PC-9 (cell line): ENCODE measurements at places on chromosomes 4 and X. TPM values are rescaled to one million over a fixed set of nuclear protein-coding genes. Genes with fewer than 3 reads are reported as not detected.

The DUX4 gene
- total RNA-seq: not detected in 2 replicates

The CT45A3 gene
- not detected in 2 replicates for total RNA-seq

The EMCN gene
- total RNA-seq: not detected in 2 replicates

The VSIG1 gene
- not detected in 2 replicates for total RNA-seq

DNA sequence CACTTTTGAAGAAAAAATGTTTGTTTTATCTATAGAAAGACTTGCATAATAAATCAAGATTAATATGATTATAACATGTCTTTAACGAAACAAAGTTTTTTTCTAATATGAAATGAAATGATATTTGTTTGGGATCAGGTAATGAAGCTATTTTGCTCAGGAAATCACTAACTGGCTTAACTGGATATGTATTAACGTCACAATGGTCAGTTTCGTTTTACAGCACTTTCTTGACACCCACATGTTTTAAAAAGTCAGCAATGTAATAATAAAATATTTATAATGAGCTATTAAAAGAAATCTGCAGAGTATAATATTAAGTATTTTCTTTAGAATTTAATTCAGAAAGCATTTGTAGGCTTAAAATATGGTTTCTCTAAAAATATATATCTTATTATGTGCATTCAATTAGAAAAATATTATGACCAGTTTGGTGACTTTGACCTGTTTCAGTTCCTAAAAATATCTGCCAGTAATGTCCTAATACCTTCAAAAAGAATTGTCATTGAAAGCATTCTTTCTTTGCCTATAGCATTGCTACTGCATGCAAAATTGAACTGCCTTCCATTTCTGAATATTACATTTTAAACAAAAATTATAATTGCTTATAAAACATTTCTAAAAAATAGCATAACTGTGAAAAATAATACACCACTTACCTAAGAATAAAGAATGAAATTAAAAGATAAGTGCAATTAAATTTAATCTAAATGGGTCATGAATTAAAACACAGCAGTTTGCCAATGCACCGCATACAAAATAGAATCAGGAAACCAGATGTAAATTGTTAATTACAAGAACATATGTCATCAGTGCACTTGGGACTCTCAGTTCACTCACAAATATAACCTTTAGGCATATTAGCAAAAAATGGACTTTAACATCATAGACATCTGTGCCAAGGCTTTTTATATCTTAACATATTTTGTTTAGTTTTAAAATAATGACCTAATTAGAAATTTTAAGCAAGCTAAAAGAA is 31.6 kb downstream of the TIGD2 start:
- no peak overlapping the region for H3K27ac ChIP-seq
- no peaks in the 10 kb centered on the region for H3K27me3 ChIP-seq
- no peaks in the 10 kb centered on the region for H3K4me1 ChIP-seq
- DNase-seq: no peak
- no peaks in the 10 kb centered on the region for H3K36me3 ChIP-seq

DNA sequence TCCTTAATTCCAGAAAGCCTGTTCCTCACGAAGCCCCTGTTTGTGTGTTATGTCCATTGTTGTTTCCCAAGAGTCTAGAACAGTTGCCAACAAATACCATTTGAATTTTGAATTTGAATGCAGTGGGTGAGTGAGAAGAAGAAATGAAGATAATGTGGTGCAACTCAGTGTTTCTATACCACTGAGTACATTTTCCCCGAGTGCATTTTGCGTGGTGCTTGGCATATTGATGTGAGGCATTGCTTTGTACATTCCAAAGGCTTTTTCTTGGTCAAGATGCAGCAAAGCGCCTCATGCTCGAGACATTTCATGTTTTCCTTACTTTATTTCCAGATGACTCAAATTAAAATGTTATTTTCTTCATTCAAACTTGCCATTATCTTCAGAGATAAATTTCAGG is 253.1 kb upstream of the RPS6KA3 start:
- no peak overlapping the region for H3K4me3 ChIP-seq
- DNase-seq: no peak
- H3K27me3 ChIP-seq: no peaks in the 10 kb centered on the region
- H3K4me1 ChIP-seq: peaks cover 22% of the 10 kb centered on the region
- H3K27ac ChIP-seq: no peak overlapping the region

- no peak overlapping the region for H3K27ac ChIP-seq
- no peak for DNase-seq
- peaks cover 29% of the 10 kb centered on the region for H3K4me1 ChIP-seq
Measured at GRCh38 chr4:2415881-2416563, 2.4 kb downstream of the ZFYVE28 start.

DNA sequence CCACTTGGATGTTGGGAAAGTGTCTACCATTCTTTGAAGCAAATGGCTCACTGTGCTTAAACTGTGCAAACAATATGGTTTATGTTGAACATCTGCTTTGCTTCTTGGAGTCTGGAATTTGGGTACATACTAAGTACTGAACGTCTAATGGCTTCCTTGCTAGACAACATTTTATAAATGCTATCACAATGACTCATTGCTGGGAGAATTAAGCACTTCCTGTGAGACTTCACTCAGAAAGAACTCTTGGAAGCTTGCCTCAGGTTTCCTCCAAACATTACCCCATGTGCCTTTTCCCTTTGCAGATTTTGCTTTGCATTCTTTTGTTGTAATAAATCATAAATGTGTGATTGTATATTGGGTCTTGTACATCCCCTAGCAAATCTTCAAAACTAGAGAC is 139.7 kb downstream of the PACRGL start:
- H3K27ac ChIP-seq: no peak overlapping the region
- no peaks in the 10 kb centered on the region for H3K27me3 ChIP-seq
- H3K36me3 ChIP-seq: no peaks in the 10 kb centered on the region
- peak; percentile 11 for DNase-seq

- H3K36me3 ChIP-seq: peaks cover 31% of the 10 kb centered on the region
- H3K4me1 ChIP-seq: no peaks in the 10 kb centered on the region
- H3K4me3 ChIP-seq: no peak overlapping the region
- H3K27ac ChIP-seq: no peak overlapping the region
Measured at GRCh38 chrX:131778269-131779218, 234.7 kb downstream of the OR13H1 start.

DNA sequence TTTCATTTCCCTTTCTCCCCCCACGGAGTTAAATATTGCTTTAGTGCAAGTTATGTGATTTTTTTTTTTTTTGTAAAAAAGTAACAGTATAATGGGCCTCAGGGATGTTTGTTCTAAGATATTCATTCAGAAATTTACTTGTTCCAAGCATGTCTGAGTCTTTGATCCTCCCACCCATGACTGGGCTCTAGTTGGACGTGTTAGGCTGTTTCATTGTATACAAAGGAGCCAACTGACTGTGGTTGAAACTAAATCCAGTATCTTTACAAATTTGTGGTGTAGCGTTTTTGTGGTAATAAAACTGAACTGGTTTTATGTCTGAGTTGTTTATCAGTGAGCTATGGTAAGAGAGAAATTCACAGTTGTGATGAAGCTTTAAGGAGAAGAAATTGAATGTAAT is 74.1 kb downstream of the DOCK11 start:
- no peaks in the 10 kb centered on the region for H3K27me3 ChIP-seq
- DNase-seq: no peak
- H3K4me1 ChIP-seq: no peaks in the 10 kb centered on the region
- H3K36me3 ChIP-seq: no peaks in the 10 kb centered on the region

- H3K27ac ChIP-seq: no peak overlapping the region
- DNase-seq: no peak
- H3K27me3 ChIP-seq: no peaks in the 10 kb centered on the region
- no peak overlapping the region for H3K4me3 ChIP-seq
Measured at GRCh38 chr4:99806545-99806944, 10.1 kb upstream of the DAPP1 start.

DNA sequence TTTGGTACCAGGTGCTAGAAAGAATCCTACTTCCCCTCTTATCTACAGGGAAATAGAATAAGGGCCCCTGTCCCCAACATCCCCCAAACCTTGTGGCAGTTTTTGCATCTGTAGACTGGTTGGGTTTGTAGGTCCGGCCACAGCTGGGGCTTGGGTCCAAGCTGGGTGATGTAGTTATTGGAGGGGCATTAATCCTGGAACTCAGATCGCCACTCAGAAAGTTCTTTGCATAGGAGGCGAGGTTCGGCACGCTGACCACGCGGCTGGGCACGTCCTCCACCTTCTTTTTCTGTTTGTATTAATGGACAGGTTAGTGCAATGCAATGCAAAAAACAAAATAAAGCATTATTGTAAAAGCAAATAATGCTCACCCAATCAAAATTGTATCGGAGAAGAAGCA is 19.2 kb downstream of the MED28 start:
- 0 out of 2 replicates have a peak, but pooled peaks cover 4% of the 10 kb centered on the region for H3K36me3 ChIP-seq
- DNase-seq: no peak
- no peaks in the 10 kb centered on the region for H3K4me1 ChIP-seq
- H3K27me3 ChIP-seq: no peaks in the 10 kb centered on the region
- no peak overlapping the region for H3K27ac ChIP-seq

GRCh38 chr4:125624951-125625350 is 310.2 kb downstream of the FAT4 start:
- no peak overlapping the region for H3K27ac ChIP-seq
- no peaks in the 10 kb centered on the region for H3K27me3 ChIP-seq
- H3K4me1 ChIP-seq: no peaks in the 10 kb centered on the region
- H3K4me3 ChIP-seq: no peak overlapping the region

DNA sequence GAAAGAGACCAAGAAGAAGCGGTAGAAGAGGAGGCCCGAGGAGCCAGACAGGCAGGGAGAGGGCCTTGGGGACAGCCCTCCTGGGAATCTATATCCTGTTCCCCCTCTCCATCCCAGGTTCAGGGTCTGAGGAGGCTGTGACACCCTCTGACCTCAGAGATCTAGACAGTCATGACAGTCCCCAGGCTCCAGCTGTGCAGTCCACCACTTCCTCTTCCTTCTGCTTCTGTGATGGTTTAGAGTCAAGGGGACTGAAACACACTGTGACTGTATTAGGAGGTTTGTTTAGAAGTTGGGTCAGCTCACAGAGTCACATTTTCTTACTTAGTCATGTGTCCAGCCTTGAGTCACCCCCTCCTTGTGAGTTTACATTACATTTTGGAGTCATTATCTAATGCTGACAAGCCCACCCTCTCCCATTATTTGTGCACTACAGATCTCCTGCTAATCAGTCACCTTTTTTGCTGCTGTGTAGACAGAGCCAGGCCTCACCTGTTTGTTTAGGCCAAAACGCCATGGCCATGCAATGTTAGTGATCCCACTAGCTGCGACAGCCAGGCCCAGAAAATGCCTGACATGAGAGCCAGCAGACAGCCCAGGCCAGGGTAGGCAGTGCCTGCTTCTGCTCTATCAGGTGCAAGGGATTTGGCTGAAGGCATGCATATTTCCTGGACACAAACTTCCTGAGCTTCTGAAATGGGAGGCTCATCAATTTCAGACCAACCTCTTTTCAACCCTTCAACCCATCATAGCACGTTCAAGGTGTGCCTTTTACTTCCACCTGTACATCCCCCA is 26.0 kb downstream of the MANBA start:
- no peaks in the 10 kb centered on the region for H3K27me3 ChIP-seq
- no peak overlapping the region for H3K4me3 ChIP-seq
- no peak for DNase-seq
- H3K36me3 ChIP-seq: no peaks in the 10 kb centered on the region

- no peak for DNase-seq
- H3K36me3 ChIP-seq: peaks cover 8% of the 10 kb centered on the region; the same call in 1 of the 2 replicates
- H3K4me3 ChIP-seq: no peak overlapping the region
Measured at GRCh38 chr4:142373610-142374009, 472.5 kb downstream of the INPP4B start.

DNA sequence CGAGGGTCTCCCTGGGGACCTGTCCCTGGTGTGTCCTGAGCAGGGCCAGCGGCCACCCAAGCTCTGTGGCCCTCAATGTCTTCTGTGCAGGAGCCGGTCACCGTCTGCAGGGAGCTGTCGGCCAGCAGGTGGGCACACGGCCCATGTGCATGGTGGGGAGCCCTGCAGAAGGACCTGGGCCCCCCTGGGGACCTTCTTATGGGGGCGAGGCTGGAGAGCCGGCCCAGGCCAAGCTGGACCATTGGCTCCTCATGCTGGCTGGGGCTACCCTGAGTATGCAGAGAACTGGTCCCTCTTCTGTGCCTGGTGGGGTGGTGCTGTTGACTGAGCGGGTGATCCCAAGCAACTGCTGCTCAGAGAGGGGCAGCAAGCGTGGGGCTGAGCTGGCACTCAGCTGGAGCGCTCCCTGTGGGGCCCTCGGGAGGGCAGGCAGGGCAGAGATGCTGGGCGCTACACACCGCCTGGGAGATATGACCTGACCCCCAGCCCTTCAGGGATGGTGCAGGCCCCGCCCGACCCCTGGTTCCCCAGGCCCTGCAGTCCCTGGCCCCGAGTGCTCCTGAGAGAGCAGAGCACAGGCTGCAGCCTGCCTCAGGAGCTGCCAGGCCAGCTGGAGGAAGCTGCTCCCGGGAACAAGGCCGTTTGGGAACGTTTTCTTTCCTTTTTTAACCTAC is 14.8 kb downstream of the NAT8L start:
- H3K27ac ChIP-seq: no peak overlapping the region
- H3K36me3 ChIP-seq: no peaks in the 10 kb centered on the region
- no peak overlapping the region for H3K4me3 ChIP-seq

- DNase-seq: peak; percentile 40
- no peaks in the 10 kb centered on the region for H3K36me3 ChIP-seq
- no peak overlapping the region for H3K27ac ChIP-seq
- no peak overlapping the region for H3K4me3 ChIP-seq
- no peaks in the 10 kb centered on the region for H3K27me3 ChIP-seq
Measured at GRCh38 chrX:106481341-106481740, 130.4 kb upstream of the RADX start.

DNA sequence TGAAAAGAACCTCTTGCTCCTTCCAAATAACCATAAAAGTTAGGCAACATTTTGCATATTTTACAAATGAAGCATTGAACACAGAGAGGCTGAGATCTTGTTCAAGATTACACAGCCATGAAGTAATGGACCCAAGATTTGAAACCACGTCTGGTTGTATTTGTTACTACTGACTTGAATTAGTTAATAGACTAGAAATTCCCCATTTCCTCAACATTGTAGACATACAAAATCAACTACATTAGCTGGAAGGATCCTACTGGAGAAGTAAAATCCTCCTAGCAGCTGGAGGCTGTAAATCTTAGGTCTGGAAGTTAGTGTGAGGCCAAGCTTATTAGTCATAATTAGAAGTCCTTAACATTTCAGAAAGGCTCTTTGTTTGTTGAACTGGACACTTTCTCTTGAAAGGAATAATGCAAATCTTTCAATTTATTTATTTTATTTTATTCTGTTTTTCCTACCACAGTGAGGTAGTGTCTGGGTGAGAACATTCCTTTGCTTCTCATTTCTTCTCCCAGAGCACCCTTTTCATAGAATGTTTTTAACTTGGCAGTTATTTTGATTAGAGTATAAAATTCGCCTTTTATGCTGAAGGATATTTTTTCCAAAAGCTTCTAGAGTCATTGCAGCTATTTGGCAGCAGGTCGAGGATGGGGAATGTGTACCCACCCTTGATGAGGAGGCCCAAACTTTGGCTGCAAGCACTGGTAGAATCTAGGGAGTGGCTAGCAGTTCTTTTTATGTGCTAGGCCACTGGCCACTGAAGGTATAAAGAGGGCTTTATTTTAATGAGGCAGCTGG is 62.0 kb upstream of the CLNK start:
- no peaks in the 10 kb centered on the region for H3K36me3 ChIP-seq
- no peak overlapping the region for H3K27ac ChIP-seq
- no peak overlapping the region for H3K4me3 ChIP-seq
- H3K27me3 ChIP-seq: no peaks in the 10 kb centered on the region
- DNase-seq: no peak
